ENCODE measurements at places on chromosomes 3 and 15.
A peak's percentile ranks its signal among the peaks of the same experiment; 100 is the strongest.

- DNase-seq = peak; percentile 68
Observed at GRCh38 chr15:31977812-31978661, 52.3 kb upstream of the CHRNA7 start.

- peak; percentile 74 for DNase-seq
Observed at GRCh38 chr3:71392251-71392650, 191.3 kb downstream of the FOXP1 start.

DNA sequence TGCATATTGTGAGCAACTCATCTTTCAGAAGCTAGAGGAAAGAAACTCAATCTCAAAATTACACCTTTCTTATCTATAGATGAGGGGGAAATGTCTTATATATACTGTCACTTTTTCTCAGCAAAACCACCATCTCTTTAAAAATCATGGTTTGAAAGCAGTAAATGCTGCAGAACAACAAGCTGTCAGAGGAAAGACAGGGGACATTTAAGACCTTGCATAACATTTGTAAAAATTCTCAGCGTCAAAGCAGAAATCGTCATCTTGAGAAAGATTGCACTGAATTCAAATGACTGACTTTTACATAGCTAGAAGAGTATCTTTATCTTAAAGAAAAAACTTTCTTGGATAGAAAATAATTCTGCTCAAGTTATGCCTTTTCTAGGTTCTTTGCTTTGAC lies 122.2 kb upstream of the CADPS start:
- no peak for DNase-seq

GRCh38 chr15:48603922-48604321 lies 41.6 kb downstream of the FBN1 start:
- no peak for DNase-seq

DNA sequence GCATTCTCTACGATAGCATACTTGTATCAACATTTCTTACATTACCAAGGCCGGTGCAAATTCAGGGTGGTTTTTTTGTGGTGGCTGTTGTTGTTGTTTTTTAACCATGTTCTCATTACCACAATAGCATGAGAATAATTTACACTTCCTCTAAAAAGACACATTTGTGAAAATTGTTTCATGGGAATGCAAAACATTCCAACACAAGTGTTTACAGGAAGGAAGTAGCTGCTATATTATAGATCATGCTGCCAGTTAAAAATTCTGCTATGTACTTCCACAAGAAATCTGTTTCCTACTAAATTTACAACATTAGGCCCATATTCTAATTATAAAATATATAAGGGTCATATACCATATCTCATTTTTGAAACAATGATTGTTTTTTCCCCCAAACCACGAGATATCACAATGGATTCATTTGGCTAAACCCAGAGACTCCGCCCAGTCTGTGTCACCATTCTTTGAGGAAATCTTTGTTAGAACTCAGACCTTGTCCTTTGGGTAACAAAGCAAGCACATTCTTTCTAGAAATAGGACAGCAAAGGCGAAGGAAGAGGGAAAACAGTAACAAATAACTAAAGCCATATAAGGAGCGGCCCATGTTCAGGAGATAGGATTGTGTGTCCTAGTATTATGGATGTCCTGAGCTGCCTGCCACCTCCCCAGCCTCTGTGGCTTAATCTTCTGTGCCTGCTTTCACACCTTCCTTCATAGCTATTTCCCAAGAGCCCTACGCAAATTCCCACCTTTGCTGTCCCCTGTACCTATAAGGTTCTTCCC lies 60.1 kb downstream of the UACA start:
- DNase-seq = peak; percentile 16

GRCh38 chr3:72009851-72010443 lies 225.0 kb upstream of the PROK2 start:
- peak; percentile 92 for DNase-seq

- no peak for DNase-seq
Observed at GRCh38 chr3:132662212-132662611, 2.1 kb downstream of the UBA5 start.

GRCh38 chr3:196186651-196187573 lies 24.3 kb downstream of the ZDHHC19 start:
- DNase-seq = peak; percentile 74

DNA sequence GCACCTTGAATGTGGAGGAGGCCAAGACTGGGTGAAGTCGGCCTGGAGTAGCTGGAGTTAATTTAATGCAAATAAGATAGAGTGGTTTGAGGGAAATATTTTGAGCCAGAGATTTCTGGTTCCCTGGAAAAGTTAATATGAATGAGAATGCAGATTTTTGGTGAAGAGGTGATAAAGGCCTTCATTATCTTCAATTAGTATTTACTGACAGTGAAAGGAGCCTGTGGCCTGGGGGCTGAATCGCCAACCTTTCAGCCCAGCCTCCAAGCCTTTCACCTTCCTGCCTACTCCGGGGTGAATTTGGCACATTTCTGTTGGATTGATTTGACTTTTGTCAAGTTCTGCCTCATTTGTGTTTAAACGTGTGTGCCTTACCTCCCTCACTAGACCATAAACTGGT lies 147.8 kb downstream of the SOX2 start:
- no peak for DNase-seq

GRCh38 chr3:183259087-183259486 lies 6.0 kb downstream of the B3GNT5 start:
- DNase-seq = no peak

- no peak for DNase-seq
Observed at GRCh38 chr3:148226246-148226645, 471.5 kb upstream of the AGTR1 start.

GRCh38 chr3:142586803-142587406 lies 8.4 kb upstream of the ATR start:
- peak; percentile 74 for DNase-seq

- DNase-seq = no peak
Observed at GRCh38 chr15:94250801-94251200, 19.4 kb downstream of the MCTP2 start.

DNA sequence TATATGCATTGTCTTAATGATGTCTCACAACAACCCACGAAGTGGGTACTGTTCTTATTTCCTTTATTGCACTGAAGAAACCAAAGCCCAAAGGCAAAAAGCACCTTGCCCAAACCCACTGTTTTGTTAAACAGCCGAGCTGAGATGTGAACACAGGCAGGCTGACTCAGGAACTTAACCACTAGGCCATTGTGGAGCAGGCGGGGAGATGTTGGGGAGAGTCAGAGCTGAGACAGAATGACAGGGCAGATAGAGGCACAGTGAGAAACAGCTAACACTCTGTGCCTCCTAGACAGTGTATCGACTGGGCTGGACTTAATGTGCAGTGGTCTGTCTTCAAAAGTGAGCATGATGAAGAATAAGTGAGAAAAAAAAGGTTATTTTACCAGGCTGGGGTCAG lies 56.5 kb downstream of the RPLP1 start:
- DNase-seq = no peak

DNA sequence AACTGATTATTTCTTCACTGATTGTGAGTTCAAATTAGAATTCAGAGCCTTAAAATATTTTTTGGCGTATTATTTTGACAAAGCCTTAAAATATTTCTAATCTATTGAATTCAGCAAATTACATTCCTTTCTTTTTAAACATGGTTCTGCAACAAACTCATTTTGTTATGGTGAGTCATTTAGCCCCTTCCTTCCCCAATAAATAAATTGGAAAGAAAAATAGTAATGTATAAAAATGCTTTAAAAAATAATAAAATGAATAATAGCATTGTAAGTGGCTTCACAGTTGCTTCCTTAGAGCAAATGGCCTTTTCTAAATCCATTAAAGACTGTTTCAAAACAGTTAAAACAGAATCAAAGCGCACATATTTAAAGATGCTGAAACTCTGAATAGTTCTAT lies 12.1 kb downstream of the CSNK1G1 start:
- no peak for DNase-seq

- DNase-seq = no peak
Observed at GRCh38 chr3:56428667-56429066, 39.6 kb downstream of the ERC2 start.

- DNase-seq = no peak
Observed at GRCh38 chr3:191355406-191355805, 25.1 kb upstream of the UTS2B start.

GRCh38 chr3:27166888-27167287 lies 202.3 kb downstream of the NEK10 start:
- no peak for DNase-seq

GRCh38 chr15:89805241-89806209 lies 9.1 kb downstream of the ANPEP start:
- no peak for DNase-seq

DNA sequence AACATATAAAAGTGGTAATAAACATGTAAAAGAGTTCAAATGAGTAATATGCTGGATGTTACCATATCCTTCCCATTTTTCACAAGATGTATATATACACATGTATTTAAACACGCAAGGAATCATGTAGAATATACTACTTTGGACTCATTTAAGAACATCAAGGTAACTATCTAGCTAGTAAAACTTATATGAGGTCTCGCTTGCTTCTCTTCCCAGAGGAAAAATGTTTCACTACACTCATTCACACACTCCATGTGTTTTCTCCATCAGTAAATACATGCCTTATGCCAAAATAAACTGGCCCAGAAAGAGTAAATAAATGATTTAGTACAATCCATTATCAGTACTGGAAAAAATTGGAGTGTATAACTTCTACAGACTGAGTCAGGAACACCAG lies 229.2 kb upstream of the MME start:
- no peak for DNase-seq

DNA sequence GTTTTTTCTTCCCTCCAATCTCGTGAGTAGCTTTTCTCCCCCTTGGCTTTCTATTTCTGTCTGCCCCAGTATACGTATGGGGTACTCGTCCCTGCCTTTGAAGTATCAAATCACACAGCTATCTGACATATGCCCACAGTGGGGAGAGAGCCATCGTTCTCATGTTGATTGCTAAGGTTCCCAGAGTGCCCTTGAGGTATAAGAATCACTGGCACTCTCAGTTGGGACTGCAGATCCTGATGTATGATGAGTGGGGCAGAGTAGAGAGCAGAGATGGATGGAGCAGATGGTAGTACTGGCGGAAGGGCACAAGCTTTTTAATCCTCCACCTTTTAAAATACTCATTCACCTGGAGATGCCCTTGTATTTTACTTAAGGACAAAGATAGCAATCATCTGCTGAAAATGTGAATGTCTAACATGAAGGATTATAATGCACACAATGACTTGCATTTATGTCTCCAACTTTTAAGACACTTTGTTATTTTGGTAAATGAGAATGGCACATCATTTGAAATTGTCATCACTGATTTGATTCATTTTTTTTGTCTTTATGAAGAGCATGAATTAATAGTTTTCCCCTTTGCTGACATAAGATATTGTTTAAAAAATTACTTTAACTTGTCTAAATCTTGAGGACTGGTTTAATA lies 239.6 kb downstream of the NR1D2 start:
- DNase-seq = no peak

DNA sequence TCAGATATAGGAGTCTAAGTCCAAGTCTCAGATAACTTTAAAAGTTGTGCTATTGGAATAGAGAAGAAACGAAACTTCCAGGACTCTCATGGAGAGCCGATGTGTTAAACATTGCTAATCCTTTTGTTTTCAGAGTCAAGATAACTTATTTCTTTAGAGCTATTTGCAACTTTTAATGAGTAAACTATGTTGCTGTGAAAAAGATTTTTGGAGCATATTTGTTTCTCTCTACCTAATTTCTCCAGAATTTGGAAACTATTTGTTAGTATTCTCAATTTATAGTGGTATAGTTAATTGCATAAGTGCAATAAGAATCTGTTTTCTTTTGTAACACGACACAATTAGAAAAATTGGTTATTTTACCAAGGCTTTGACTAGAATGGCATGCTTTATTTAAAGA lies 588.9 kb downstream of the NTRK3 start:
- no peak for DNase-seq

All from suppressor macrophage treated with lipopolysaccharide for 1 hour (primary cell).